Head of caudate nucleus (tissue), 42 donors: ENCODE measurements at places on chromosomes 4 and X.

DNA sequence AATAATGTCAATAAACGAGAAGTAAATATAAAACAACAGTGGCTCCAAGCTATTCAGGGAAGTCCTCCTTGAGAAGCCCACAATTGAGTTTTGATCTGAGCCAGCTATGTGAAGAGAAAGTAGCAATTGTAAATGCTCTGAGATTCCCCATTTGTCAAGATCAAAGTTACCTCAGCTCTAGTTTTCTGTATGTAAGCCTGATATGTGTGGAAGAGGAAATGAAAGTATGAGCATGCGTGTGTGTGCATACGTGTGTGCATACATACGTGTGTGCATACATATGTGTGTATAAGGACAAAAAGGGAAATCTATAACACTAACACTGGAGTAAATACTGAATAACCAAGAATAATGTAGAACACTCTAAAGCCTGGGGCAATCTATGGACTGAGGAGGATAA, 130.3 kb downstream of the SCFD2 start:
- no peak for DNase-seq

- DNase-seq = no peak
These were observed 253.7 kb downstream of the NAP1L3 start for GRCh38 chrX:93419642-93420041.

DNA sequence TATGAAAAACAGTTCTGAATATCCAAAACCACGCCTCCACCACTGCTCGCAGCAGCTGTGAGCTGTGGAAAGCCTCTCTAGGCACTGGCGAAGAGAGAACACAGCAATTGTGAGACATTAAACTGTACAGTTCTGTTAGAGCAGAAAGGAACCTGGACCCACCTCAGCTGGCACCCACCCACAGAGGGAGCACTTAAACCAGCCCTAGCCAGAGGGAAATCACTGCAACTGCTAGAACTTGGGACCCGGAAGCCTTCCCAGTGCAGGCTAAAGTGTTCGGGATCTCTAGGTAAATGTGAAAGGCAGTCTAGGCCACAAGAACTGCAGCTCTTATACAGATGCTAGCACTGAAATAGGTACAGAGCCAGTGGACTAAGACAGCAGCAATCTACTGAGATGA, 308.8 kb downstream of the PRR32 start:
- no peak for DNase-seq

GRCh38 chr4:12778706-12779105, 705.4 kb downstream of the RAB28 start:
- no peak for DNase-seq

DNA sequence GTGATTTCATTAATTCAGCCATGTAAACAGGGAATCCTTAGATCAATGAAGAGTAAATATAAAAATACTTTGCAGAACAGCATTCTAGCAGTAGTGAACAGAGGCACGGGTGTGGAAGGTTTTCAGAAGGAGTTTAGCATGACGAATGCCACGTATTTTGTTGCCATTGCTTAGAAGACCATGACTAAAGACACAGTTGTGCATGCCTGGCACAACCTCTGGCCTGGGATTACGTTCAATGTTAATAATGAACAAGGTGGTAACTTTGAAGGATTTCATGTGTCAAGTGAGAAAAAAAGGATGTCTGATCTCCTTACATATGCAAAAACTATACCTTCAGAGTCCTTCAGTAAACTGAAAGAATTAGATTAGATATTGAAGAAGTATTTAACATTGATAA, 171.9 kb downstream of the MAGEB5 start:
- DNase-seq = no peak

GRCh38 chr4:185903205-185903604, 91.2 kb upstream of the SORBS2 start:
- DNase-seq = no peak

DNA sequence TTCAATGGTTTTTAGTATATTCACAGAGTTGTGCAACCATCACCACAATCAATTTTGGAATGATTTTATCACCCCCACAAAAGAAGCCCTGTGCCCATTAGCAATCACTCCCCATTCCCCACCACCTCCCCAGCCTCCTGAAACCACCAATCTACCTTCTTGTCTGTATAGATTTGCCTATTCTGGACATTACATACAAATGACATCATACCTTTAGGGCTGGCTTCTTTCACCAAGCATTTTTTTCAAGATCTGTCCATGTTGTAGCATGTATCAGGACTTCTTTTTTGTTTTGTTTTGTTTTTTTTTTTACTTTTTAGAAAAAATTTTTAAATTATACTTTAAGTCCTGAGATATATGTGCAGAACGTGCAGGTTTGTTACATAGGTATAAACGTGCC, 108.1 kb downstream of the RTL9 start:
- no peak for DNase-seq
